ENCODE measurements at places on chromosomes 1 and 21.

DNA sequence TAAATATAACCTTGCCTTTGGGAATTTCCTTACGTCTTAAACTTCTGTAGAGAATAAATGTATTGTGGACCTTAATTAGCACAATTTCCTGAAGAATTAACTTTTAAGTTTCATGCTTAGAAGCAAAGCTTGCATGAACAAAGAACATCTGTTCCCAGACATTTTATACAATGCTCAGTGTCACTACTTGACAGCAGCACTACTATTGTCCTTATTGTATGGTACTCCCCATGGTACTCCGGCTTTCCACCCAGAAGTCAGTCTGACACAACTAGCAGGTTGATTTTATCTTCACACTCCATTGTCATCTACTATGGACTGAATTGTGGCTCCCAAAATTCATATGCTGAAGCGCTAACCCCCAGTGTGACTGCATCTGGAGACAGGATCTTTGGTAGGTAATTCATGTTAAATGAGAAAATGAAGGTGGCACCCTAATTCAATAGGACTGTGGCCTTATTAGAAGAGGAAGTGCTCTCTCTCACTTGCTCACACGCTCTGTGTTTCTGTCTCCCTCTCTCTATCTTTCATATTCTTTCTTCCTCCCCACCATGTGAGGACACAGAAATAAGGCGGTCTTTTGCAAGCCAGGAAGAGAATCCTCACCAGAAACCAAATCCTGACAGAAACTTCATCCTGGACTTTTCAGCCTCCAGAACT, 10.7 kb upstream of the OR2B11 start:
- no peak for DNase-seq

DNA sequence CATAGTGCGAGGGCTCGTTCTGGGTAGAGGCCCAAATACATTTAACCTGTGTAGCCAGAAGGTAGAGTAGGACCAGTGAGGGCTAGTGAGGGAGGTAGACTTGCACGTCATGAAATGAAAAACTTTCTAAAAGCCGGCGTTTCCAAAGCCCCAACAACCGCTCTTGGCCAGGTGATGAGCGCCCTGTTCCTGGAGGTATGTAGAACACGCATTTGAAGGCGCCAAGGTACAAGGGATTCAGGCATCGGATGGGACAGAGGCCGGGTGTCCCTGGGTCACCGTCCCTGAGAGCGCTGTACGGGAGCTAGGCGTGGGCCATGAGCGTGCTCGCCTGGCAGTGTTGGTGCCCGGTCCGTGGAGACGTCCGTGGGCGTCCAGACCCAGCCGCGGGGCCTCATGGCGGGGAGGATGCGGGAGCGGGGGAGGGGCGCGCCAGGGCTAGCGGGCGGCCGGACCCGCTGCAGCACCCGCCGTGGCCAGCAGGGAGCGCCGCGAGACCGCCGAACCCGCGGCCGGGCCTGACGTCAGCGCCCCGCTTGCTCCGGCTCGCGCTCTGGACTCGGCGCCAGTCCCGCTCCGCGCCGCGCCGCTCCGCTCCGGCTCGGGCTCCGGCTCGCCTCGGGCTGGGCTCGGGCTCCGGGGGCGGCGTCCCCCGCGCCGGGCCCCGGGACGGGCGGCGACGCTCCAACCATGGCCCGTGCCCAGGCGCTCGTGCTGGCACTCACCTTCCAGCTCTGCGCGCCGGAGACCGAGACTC, at the start of gene PTPRU:
Gene PTPRU (plus strand): TSS at position 568 of the 757 bp plus-strand sequence. CDS start 123 bp downstream, at position 691.
- peak; percentile 79 for DNase-seq

DNA sequence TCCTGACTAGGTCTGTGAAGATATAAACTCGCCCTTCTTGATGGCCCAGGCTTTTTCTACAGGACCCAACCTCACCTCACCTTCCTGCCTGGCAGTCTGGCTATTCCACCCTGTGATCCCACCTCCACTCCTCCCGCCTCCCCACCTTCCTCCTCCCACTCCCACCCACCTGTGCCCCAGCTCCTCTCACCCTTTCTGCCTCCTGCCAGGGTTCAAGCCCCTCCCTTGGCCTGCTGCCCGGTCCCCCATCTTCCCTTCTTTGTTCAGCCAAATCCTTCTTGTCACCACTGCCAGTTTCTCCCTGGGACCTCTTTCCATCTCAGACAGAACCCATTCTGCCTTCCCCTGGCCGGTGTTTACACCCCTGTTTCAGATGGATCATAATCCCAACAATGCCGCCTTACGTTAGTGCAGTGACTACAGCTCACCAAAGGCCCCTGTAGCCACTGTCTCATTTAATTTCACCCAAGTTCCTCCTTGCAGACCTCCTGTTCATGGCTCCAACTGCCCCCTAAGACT, 127.5 kb upstream of the EDN2 start:
- DNase-seq: no peak

- DNase-seq: no peak
Measured at GRCh38 chr1:78275906-78276685, 214.7 kb upstream of the PTGFR start.

GRCh38 chr1:64183395-64184002, 19.9 kb upstream of the UBE2U start:
- no peak for DNase-seq

- no peak for DNase-seq
Measured at GRCh38 chr1:197159461-197159860, 13.0 kb upstream of the ASPM start.

- no peak for DNase-seq
Measured at GRCh38 chr1:2986549-2987305, 34.5 kb upstream of the ACTRT2 start.

DNA sequence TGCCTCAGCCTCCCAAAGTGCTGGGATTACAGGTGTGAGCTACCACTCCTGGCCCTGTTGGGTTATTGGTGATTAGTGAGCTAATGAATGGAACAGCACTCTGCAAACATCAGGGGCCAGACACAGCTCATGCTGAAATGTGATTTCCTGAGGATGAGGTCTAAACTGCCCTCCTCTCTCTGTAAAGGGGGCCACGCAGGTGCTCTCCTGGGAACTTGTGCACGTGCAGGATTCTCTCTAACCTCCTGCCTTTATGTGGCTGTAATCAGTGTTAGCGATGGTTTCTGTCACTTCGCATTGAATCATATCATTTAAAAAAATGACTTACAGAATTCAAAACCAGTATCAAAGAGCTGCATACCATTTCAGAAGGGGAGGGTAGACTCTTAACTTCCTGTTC, 3.6 kb downstream of the GPR157 start:
- DNase-seq: no peak

- no peak for DNase-seq
Measured at GRCh38 chr1:24594328-24594598, 38.4 kb downstream of the NCMAP start.

DNA sequence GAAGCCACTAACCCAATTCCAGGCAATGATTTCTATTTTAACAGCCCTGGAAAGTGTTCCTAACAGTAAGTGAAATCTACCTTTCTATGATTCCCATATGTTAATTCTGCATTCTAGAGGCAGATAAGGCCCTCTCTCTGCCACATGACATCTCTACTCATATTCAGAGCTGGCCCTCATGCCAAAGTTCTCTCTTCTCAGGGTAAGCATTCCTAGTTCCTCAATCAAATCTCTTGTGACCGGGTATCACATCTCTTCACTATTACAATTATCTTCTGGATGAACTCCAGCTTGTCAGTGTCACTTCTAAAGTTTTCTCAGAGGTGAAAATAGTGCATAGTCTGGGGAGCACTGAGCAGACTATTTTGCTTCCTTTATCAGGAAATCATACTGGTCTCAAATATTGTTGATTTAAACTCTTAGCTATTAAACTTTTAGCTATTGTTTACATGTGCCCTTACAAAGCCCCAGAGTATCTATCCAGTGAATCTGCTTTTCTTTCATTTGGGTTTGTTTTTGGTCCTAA, 66.4 kb upstream of the TNFSF18 start:
- DNase-seq: no peak

DNA sequence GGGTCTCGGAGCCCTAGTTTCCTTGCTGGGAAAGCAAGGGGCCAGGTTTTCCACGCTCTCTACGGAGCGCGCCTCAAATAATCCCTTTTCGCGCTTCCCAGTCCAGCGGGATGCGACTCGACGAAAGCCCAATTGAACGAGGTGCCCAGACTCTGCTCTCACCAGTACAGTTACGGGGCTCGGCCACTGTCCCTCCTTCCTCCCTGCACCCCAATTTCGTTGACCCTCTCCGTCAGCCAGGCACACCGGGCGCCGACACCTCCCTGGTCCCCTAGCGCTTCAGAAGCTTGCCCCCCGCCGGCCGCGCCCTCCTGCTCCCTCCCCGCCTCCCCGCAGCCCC, 389 bp downstream of the SEMA6C start:
- DNase-seq: no peak

- DNase-seq: no peak
Measured at GRCh38 chr1:242243472-242243871, 244.6 kb upstream of the MAP1LC3C start.

- no peak for DNase-seq
Measured at GRCh38 chr1:198373376-198373775, 167.1 kb downstream of the ATP6V1G3 start.

GRCh38 chr1:155191904-155192303, 15.8 kb downstream of the THBS3 start:
- DNase-seq: no peak

- no peak for DNase-seq
Measured at GRCh38 chr21:37670883-37671282, 245.4 kb downstream of the KCNJ6 start.

- DNase-seq: no peak
Measured at GRCh38 chr1:232551386-232551785, 78.5 kb downstream of the SIPA1L2 start.
